Esophagus muscularis mucosa (tissue), 4 donors: ENCODE measurements at places on chromosomes 12 and 14. TPM values are rescaled to one million over a fixed set of nuclear protein-coding genes. Genes with fewer than 3 reads are reported as not detected.
A peak's percentile ranks its signal among the peaks of the same experiment; 100 is the strongest.

DNA sequence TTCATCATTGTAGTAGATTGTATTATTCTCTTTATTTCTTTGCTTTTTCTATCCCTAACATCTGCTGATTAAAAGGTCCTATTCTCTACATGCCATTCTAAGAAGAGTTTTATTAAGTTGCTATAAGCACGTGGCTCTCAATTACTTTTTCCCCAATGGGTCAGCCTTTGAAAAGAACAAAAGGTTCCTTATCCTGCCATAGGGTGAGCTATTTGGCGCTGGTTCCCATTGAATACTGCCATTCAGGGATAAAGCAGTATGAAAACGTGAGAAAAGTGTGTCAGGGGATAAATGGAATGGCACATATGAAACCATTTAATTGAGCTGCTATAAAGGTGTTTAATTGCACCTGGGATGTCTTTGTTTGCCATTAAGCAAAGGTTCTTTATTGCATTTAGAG is 80.9 kb downstream of the SYNE2 start:
- no peaks in the 10 kb centered on the region for H3K36me3 ChIP-seq
- H3K4me3 ChIP-seq: no peak overlapping the region
- no peaks in the 10 kb centered on the region for H3K27me3 ChIP-seq
- DNase-seq: peak; percentile 7

GRCh38 chr14:82861313-82861712 is 1327.7 kb upstream of the SEL1L start:
- no peaks in the 10 kb centered on the region for H3K36me3 ChIP-seq
- no peaks in the 10 kb centered on the region for H3K27me3 ChIP-seq
- no peaks in the 10 kb centered on the region for H3K4me1 ChIP-seq
- no peak for DNase-seq
- no peak overlapping the region for H3K27ac ChIP-seq

GRCh38 chr12:1383758-1384157 is 210.6 kb downstream of the FBXL14 start:
- no peak overlapping the region for H3K4me3 ChIP-seq
- H3K36me3 ChIP-seq: peaks cover 8% of the 10 kb centered on the region
- no peak for DNase-seq
- H3K27ac ChIP-seq: no peak overlapping the region
- no peaks in the 10 kb centered on the region for H3K27me3 ChIP-seq
- no peaks in the 10 kb centered on the region for H3K4me1 ChIP-seq

GRCh38 chr14:97107080-97107479 is 309.9 kb downstream of the VRK1 start:
- no peaks in the 10 kb centered on the region for H3K36me3 ChIP-seq
- H3K27me3 ChIP-seq: peaks cover 36% of the 10 kb centered on the region
- no peak overlapping the region for H3K4me3 ChIP-seq
- H3K27ac ChIP-seq: no peak overlapping the region
- no peaks in the 10 kb centered on the region for H3K4me1 ChIP-seq
- no peak for DNase-seq

OR4K1 gene
- total RNA-seq: not detected

DNA sequence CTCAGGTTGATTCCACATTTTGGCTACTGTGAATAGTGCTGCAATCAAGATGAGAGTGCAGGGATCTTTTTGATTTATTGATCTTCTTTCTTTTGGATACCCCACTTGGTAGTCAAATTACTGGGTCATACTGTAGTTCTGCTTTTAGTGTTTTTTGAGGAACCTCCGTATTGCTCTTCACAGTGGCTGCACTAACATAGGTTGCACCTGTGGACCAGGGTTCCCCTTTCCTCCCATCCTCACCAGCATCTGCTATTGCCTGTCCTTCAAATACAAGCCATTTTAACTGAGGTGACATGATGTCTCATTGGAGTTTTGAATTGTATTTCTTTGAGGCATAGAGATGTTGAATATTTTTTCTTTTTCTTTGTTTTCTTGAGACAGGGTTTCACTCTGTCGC is 152.5 kb upstream of the TMEM132C start:
- H3K27ac ChIP-seq: no peak overlapping the region
- H3K4me3 ChIP-seq: no peak overlapping the region
- no peaks in the 10 kb centered on the region for H3K4me1 ChIP-seq
- no peak for DNase-seq
- no peaks in the 10 kb centered on the region for H3K27me3 ChIP-seq
- H3K36me3 ChIP-seq: no peaks in the 10 kb centered on the region

- no peak overlapping the region for H3K4me3 ChIP-seq
- no peaks in the 10 kb centered on the region for H3K36me3 ChIP-seq
- peaks cover 51% of the 10 kb centered on the region for H3K4me1 ChIP-seq
- H3K27ac ChIP-seq: no peak overlapping the region
- no peak for DNase-seq
Observed at GRCh38 chr12:65324056-65324455, 45.6 kb downstream of the MSRB3 start.

DNA sequence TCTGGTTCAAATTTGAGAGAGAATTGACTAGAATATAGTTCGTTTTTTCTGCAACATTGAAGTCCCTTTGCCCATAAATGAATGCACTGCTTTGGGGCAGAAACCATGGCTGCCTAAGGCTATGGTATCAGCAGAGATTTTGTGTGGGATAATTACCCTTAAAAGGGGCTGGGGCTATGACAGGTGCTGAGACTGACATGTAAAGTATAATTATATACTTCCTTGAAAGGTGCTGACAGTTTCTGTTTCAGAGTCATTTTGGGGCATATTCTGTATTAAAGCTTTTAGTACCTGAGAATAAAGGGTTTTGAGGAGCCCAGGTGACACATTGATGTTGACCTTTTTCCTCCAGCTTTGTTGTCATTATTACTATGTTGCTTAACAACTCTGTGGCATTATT is 150.3 kb upstream of the PTPRQ start:
- no peaks in the 10 kb centered on the region for H3K4me1 ChIP-seq
- DNase-seq: no peak
- no peak overlapping the region for H3K4me3 ChIP-seq
- H3K27ac ChIP-seq: no peak overlapping the region
- H3K36me3 ChIP-seq: no peaks in the 10 kb centered on the region

DNA sequence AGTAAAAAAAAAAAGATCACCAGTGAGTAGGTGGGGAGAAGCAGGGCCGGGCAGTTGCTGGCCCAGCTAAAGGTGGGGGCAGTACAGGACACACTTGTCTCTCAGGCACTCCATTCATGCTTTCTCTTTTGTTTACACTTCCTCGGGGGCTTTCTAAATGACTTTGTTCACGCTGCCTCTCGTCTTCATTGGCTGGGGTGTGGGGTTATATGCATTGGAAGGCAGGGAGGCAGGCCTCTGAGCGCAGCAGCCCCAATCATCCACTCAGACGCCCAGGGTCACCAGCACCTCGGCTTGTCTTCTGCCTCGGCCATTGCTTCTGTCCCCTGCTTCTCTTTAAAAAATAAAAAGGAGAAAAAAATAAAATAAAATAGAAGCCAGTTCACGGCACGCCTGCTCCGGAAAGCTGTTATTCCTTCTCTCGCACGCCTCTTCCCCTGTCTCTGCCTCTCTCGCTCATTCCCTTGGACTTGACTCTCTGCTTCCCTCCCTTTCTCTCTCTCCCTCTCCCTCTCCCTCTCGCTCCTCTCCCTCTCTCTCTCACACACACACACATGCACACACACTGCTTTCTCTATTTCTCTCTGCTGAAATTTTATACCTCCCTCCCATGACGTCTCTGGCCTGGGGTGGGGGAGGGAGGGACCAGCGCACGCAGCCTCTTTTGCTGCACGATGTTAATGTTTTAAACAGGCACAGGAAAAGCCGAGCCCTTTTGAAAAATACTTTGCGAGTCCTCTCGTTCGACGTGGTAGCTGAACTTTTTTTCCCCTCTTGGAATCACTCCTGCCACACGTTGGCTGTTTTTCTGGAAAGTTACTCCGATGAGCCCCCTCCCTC is at the start of gene TGFB3:
TGFB3 (minus strand) TSS at position 570 of the 840 bp plus-strand sequence. CDS start 1,102 bp downstream, outside the sequence.
- H3K36me3 ChIP-seq: no peaks in the 10 kb centered on the region
- peak within 1 kb of the TSS; percentile 96 for H3K27ac ChIP-seq
- DNase-seq: peak; percentile 95
- no peaks in the 10 kb centered on the region for H3K27me3 ChIP-seq

DNA sequence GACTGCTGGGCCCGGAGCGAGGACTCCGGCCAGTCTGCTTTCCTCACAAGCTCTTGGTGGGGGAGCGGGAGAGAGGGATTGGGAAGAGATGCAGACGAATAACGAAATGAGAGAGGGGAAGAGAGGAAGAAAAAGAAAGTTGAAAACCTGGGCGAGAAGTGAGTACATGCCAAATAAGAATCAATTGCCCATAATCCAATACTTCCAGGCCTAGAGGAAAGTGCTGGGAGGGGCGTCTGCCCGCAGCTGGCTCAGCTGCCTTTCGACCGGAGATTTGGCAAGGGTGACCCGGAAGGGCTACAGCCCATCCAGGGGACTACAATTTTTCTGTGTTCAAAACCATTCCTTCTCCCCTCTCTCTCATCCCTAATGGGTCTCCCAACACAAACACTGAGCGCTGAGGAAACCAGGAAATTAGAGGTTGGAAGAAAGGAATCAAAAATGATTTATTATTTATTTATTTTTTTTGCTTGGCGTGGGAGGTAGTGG is 4.9 kb downstream of the NKX2-1 start:
- H3K4me3 ChIP-seq: no peak overlapping the region
- H3K27me3 ChIP-seq: peaks cover 3% of the 10 kb centered on the region
- no peaks in the 10 kb centered on the region for H3K36me3 ChIP-seq
- peaks cover 35% of the 10 kb centered on the region for H3K4me1 ChIP-seq

GRCh38 chr12:121657305-121658008 is 12.0 kb downstream of the MORN3 start:
- no peak overlapping the region for H3K4me3 ChIP-seq
- H3K4me1 ChIP-seq: peaks cover 7% of the 10 kb centered on the region
- H3K27me3 ChIP-seq: no peaks in the 10 kb centered on the region
- no peak for DNase-seq

- peak; percentile 99 for DNase-seq
- no peaks in the 10 kb centered on the region for H3K27me3 ChIP-seq
- H3K36me3 ChIP-seq: peaks cover 36% of the 10 kb centered on the region
- H3K4me3 ChIP-seq: peak overlapping the region; percentile 94
Observed at GRCh38 chr14:35403603-35404448, 723 bp downstream of the NFKBIA start.

DNA sequence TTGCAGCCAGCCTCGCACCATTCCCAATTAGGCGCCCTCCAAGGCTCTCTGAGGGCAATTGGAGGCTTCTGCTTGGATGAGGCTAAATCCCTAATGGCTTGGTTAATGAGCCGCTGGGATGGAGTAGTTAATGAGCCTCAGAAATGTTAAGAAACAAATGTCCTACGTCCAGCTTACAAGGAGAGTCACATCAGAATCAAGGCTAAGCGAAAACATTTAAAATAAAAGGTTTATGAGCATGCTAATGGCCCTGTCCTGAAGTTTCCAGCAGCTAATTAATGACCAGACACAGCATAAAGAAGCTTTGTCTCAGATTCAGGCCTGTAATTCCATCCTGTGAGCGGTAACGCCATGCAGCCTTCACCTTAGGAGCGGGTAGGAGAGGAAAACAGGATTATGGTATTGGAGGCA is 200.7 kb upstream of the BCL2L14 start:
- no peaks in the 10 kb centered on the region for H3K27me3 ChIP-seq
- H3K4me3 ChIP-seq: no peak overlapping the region
- no peak for DNase-seq
- H3K4me1 ChIP-seq: peaks cover 7% of the 10 kb centered on the region

DNA sequence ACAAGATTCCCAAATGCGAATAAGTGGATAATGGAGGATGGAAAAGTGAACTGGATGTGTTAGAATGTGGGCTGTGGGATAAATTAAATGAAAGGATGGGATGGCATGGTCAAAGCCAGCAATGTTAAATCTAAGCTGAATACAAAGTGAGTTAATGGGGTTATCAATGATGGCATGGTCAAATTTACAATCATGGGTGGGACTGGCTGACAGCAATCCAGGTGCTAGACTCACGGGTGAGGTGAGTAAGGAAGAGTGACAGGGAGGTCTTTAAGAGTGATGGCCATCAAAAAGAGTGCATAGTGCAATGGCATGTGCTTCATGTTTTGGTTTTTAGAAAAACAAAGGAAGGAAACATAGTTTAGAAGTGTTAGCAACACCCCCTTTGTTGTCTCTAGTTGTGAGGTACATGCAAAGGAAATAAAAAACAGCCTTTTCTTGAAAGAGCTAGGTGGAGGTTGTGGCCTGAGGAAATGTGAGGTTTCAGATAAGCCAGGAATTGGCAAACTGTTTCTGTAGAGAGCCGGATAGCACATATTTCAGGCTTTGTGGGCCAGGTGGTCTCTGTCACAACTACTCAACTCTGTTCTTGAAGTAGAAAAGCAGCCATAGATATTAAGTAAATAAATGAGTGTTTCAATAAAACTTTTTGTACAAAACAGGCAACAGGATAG is 328.7 kb downstream of the RPL10L start:
- DNase-seq: no peak
- no peaks in the 10 kb centered on the region for H3K4me1 ChIP-seq
- H3K27ac ChIP-seq: no peak overlapping the region

GRCh38 chr14:100429537-100429936 is 106.4 kb downstream of the SLC25A47 start:
- no peaks in the 10 kb centered on the region for H3K4me1 ChIP-seq
- no peak overlapping the region for H3K27ac ChIP-seq
- H3K36me3 ChIP-seq: no peaks in the 10 kb centered on the region
- no peaks in the 10 kb centered on the region for H3K27me3 ChIP-seq
- DNase-seq: no peak
- H3K4me3 ChIP-seq: no peak overlapping the region

OTX2 gene
- total RNA-seq: not detected

DNA sequence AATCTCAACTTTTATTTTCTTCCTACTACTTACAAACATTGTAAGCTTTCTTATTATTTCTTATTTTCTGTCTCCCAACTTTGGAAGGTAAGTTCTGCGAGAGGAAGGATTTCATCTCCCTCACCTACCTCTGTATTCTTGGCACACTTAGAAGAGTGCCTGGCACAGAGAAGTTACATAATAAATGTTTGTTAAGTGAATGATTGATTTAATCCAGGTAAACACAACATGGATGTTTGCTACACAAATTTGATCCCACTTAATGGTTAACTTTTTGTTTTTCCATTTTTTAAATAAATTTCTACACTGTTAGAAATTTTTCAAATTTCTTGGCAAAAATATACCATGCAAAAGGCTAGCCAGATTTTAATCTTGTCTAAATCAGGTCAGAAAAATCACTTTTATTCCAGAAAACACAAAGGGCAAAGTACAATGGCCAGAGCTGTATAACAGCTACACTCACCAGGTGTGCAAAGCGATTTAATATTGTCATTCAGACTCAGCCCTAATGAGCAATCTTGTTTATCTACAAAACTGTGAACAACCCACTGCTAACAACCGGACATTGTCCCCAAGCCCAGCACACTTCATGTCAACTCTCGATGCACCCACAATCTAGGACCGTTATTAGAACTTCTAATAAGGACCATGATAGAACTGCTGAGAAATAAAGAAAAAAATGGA is 222.1 kb upstream of the EEA1 start:
- H3K27ac ChIP-seq: no peak overlapping the region
- no peak for DNase-seq
- H3K27me3 ChIP-seq: no peaks in the 10 kb centered on the region
- H3K4me1 ChIP-seq: peaks cover 31% of the 10 kb centered on the region
- H3K4me3 ChIP-seq: no peak overlapping the region

DNA sequence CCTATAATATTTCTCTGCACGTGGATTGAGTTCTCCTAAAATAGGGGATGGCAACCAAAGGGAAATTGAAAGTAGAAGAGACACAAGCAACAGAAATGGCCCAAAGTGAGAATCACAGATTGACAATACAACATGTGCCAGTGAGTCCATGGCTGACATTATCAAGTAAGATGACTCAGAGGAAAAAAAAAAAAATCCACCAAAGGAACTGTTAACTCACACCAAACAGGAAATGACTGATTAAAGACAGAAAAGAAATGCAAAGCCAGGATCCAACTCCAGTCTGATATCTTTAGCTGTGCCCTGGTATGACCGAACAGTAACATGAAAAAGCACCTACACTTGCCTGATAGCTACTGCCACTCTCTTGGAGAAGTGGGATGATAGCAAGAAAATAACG is 485.0 kb downstream of the PRKD1 start:
- no peaks in the 10 kb centered on the region for H3K4me1 ChIP-seq
- no peak overlapping the region for H3K27ac ChIP-seq
- H3K4me3 ChIP-seq: no peak overlapping the region
